HCT116 (cell line): ENCODE measurements at places on chromosomes 3 and 15.

GRCh38 chr15:78325092-78325843, 14.9 kb upstream of the CRABP1 start:
- no peak overlapping the region for H3K4me3 ChIP-seq
- peaks cover 4% of the 10 kb centered on the region; the same call in 1 of the 2 replicates for H3K4me1 ChIP-seq
- H3K27ac ChIP-seq, result no peak overlapping the region
- no peak for DNase-seq

DNA sequence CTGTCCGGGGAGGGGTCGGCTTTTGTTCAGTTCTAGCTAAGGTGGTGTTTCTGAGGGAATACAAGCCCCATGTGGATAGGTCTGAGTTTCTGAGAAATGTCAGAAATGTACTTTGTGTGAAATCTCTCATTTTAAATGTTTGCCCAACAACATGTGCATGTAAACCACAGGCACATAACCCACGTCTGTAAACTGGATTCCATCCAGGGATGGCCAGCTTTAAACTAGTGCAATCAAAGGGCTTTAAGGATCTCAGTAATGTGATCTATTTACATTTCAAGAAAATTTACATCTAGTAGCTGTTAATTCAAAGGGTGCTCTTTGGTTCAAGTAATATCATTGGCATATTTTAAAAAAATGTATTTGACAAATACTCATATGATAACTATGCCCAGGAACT, 52.0 kb downstream of the POLR2M start:
- no peak overlapping the region for H3K27ac ChIP-seq
- no peaks in the 10 kb centered on the region for H3K4me1 ChIP-seq
- no peaks in the 10 kb centered on the region for H3K36me3 ChIP-seq
- no peaks in the 10 kb centered on the region for H3K27me3 ChIP-seq

DNA sequence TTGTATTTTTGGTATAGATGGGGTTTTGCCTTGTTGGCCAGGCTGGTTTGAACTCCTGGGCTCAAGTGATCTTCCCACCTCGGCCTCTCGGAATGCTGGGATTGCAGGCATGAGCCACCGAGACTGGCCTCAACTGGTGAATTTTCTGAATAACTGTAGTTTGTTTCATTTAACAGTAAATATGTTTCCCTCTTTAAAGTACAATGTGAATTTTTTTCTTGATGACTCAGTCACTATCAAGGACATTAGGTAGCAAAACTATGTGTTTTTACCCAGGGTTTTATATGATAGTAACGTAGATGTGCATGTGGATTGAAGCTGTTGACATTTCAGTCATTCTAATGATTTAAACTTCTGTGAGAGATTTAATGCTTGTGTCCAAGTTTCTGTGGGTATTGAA, 40.2 kb upstream of the MAPKBP1 start:
- H3K4me3 ChIP-seq, result no peak overlapping the region
- H3K4me1 ChIP-seq, result no peaks in the 10 kb centered on the region
- no peak for DNase-seq
- H3K36me3 ChIP-seq, result peaks cover 9% of the 10 kb centered on the region; the same call in 1 of the 2 replicates
- no peaks in the 10 kb centered on the region for H3K27me3 ChIP-seq

GRCh38 chr15:89436560-89437311, 59.6 kb downstream of the RHCG start:
- peaks cover 15% of the 10 kb centered on the region for H3K4me1 ChIP-seq
- no peak overlapping the region for H3K4me3 ChIP-seq
- no peaks in the 10 kb centered on the region for H3K27me3 ChIP-seq
- no peak for DNase-seq

- no peak overlapping the region for H3K27ac ChIP-seq
- H3K4me1 ChIP-seq, result no peaks in the 10 kb centered on the region
- H3K36me3 ChIP-seq, result no peaks in the 10 kb centered on the region
- no peak overlapping the region for H3K4me3 ChIP-seq
- H3K27me3 ChIP-seq, result no peaks in the 10 kb centered on the region
Measured at GRCh38 chr3:162019817-162020216, 523.2 kb downstream of the OTOL1 start.

DNA sequence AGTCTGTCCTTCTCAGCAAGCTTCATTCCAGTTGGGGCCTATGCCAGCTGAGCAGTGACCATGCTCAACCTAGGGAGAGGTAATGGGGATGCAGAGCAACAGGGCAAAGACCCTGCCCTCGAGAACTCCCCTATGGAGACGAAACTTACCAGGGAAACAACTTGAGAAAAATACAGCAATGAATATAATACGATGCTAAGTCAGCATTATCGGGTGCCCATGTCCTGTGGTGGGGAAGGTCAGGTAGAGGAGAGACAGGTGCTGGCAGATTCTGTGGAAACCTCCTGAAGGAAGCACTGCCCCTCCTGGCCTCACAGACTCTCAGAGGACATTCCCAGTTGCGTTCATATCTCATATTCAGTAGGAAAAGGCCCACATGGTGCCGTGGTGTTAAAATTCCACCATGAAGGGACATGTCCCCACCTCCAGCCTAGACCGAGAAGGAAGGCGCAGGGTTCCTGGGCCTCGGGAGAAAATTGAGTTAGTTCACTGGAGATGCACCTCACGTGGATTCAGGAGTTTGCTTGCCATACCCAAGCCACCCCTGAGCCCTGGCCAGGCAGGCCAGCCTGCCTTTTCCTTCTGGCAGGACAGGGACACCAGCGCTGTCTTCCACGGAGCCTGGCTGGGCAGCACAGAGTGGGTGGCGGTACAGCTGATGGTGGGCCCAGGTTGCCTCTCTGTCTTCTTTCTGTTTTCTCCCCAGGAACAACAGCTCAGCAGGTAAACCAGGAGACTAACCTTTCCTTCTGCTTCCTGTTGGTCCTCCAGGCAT, 62.4 kb downstream of the BOC start:
- H3K36me3 ChIP-seq, result no peaks in the 10 kb centered on the region
- peaks cover 10% of the 10 kb centered on the region; the same call in 1 of the 2 replicates for H3K4me1 ChIP-seq
- H3K27ac ChIP-seq, result no peak overlapping the region
- no peak overlapping the region for H3K4me3 ChIP-seq

DNA sequence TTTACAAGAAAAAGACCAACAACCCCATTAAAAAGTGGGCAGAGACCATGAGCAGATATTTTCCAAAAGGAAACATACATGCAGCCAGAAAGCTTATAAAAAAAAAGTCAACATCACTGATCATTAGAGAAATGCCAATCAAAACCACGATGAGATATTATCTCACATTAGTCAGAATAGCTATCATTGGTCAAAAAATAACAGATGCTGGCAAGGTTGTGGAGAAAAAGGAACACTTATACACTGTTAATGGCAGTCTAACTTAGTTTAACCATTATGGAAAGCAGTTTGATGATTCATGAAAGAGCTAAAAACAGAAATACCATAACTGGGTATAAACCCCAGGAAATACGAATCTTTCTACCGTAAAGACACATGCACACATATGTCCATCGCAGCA, 76.3 kb downstream of the SUCNR1 start:
- DNase-seq, result no peak
- H3K36me3 ChIP-seq, result no peaks in the 10 kb centered on the region
- no peak overlapping the region for H3K27ac ChIP-seq
- H3K27me3 ChIP-seq, result no peaks in the 10 kb centered on the region

DNA sequence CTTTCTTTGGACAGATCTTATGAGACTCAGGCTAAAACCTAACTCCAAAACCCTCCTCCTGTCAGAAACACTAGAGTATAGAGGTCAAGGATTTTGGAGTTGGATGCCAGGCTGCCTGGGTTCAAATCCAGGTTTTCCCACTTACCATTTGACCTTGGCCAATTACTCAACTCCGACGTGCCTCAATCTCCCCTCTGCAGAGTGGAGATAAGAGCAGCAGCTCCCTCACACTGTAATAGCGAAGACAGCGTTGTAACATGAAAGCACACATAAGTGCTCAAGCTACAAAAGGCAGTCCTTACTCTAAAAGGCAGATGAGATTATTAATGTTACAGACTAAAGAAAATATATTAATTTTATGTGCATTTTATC, 90.1 kb downstream of the IGF2BP2 start:
- no peak for DNase-seq
- no peaks in the 10 kb centered on the region for H3K27me3 ChIP-seq
- H3K36me3 ChIP-seq, result no peaks in the 10 kb centered on the region

- no peaks in the 10 kb centered on the region for H3K27me3 ChIP-seq
- no peaks in the 10 kb centered on the region for H3K36me3 ChIP-seq
- no peaks in the 10 kb centered on the region for H3K4me1 ChIP-seq
- H3K27ac ChIP-seq, result no peak overlapping the region
- no peak for DNase-seq
Measured at GRCh38 chr3:36893137-36893557, 51.7 kb downstream of the TRANK1 start.

- no peak overlapping the region for H3K27ac ChIP-seq
- no peak overlapping the region for H3K4me3 ChIP-seq
- H3K36me3 ChIP-seq, result no peaks in the 10 kb centered on the region
- peaks cover 5% of the 10 kb centered on the region; the same call in 1 of the 2 replicates for H3K4me1 ChIP-seq
- no peaks in the 10 kb centered on the region for H3K27me3 ChIP-seq
Measured at GRCh38 chr3:160224256-160224655, 966 bp upstream of the C3orf80 start.

DNA sequence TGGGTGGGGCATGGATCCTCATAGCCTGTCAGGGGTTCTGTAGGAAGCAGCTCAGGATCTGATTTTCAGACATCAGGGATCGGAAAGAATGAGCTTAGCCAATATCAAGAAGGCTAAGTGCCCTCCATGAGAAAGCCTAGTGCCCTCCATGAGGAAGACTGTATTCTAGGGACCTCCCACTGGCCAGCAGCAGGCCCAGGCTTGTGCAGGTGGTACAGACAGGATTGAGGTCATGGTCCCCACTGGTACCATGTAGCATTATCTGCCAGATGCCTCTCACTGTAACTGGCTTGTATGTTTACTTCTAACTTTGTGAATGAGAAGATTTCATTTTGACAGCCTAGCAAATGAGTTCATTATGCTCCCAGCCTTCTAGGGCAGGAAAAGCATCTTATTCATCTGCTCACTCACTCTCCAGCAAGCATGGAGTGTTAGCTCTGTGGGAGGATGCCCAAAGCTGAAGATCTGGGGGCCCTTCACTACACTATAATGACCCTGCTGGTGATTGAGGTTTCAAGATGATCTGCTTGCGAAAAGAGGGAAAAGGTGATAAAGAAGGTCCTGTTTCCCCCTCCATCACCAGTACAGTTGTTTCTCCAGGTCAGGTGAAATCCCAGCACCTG, 7.5 kb downstream of the EPHB1 start:
- no peaks in the 10 kb centered on the region for H3K4me1 ChIP-seq
- no peak overlapping the region for H3K4me3 ChIP-seq
- H3K27ac ChIP-seq, result no peak overlapping the region

DNA sequence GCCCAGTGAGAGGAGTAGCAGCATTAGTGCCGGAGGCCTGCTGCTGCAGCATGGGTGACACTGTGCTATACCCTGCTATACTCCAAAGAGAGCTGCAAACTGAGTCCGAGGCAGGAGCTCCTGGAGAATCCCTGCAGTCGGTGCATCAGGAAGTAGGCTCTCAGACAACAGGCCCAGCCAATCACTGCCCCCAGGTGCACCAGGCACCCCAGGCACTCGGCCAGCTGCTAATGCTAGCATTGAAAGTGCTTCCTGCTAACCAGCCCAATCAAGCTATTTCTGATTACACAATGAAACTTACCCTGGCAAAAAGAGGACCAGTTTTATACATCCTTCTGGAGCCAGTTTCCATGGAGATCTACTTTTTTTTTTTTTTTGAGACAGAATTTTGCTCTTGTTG, 45.6 kb upstream of the IREB2 start:
- DNase-seq, result no peak
- no peaks in the 10 kb centered on the region for H3K27me3 ChIP-seq
- no peak overlapping the region for H3K4me3 ChIP-seq
- H3K36me3 ChIP-seq, result no peaks in the 10 kb centered on the region
- no peak overlapping the region for H3K27ac ChIP-seq

DNA sequence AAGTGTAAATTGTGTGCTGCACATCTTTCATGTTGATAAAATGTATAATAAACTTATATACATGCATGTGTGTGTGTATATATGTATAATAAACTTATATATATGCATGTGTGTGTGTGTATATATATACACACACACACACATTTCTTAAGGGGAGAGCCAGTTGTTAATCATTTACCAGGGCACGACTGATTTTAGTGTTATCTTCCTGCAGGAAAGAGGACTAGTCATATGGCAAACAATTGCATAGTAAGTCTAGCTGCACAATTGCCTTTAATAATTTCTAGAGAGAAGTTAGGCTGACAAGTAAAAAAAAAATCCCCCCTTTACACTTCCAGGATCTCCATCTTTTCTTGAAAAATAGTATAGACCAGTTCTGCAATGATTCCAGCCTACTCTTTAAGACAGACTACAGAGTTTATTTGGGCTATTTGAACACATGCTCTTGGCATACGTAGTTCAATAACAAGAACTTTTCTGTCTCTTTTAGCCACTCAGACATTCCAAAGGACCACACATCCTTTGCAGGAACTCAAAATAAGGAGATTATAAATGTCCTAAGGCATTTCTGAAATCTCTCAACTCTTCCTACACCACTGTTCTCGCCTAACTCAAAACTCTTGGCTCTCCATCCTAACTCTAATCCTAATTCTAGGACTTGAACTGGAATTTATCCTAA, 163.6 kb upstream of the SETMAR start:
- H3K4me3 ChIP-seq, result no peak overlapping the region
- no peaks in the 10 kb centered on the region for H3K36me3 ChIP-seq
- DNase-seq, result no peak
- H3K4me1 ChIP-seq, result no peaks in the 10 kb centered on the region
- no peaks in the 10 kb centered on the region for H3K27me3 ChIP-seq

GRCh38 chr15:72135719-72136118, 17.5 kb downstream of the SENP8 start:
- DNase-seq, result no peak
- H3K27ac ChIP-seq, result no peak overlapping the region
- H3K27me3 ChIP-seq, result no peaks in the 10 kb centered on the region
- H3K4me1 ChIP-seq, result no peaks in the 10 kb centered on the region

DNA sequence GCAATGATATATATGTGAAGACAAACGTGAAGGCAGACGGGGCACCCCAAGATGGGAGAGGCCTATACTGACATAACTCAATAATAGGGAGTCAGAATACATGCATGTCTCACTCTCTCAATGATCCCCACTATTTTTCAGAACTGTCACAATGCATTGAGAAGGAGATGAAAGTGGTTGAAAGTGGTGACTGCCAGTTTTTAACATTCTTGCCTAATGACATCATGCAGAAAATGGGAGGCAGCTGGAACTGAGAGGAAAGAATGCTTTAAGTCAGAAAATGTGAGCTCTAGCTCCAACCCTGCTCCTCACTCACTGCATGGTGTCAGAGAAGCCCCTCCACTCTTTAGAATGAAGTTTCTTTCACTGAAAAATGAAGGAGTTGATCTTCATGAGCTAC, 55.3 kb upstream of the P2RY1 start:
- no peaks in the 10 kb centered on the region for H3K36me3 ChIP-seq
- no peak overlapping the region for H3K4me3 ChIP-seq
- H3K4me1 ChIP-seq, result no peaks in the 10 kb centered on the region
- H3K27ac ChIP-seq, result no peak overlapping the region

DNA sequence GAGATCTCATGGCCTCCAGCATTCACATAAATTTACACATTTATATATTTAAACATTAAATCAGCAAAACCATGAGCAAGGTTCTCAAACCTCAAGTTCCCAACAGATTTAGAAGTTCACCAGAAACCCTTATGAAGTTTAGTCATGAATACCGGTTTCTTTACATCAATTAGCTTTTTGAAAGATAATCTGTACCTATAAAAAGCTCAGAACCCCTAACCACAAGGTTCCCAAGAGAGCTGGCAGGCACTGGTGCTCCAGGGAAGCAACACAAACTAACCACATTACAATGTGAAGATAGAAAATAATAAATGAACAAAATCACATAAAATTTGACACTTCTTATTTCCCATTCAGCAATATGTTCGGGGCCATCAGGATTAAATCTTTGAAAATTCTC, 150.9 kb downstream of the FBN1 start:
- H3K36me3 ChIP-seq, result no peaks in the 10 kb centered on the region
- no peaks in the 10 kb centered on the region for H3K27me3 ChIP-seq
- H3K4me3 ChIP-seq, result no peak overlapping the region
- no peak overlapping the region for H3K27ac ChIP-seq
- peaks cover 8% of the 10 kb centered on the region for H3K4me1 ChIP-seq

GRCh38 chr3:39349080-39349479, 19.6 kb downstream of the CCR8 start:
- no peak overlapping the region for H3K4me3 ChIP-seq
- H3K27me3 ChIP-seq, result peaks cover 17% of the 10 kb centered on the region
- no peak overlapping the region for H3K27ac ChIP-seq
